GM19239 (cell line): ENCODE measurements at places on chromosomes 7 and 10.

GRCh38 chr10:92918603-92919002 lies 70.3 kb downstream of the EXOC6 start:
- DNase-seq, result no peak

GRCh38 chr7:80334908-80335307 lies 177.0 kb downstream of the GNAT3 start:
- no peak for DNase-seq

DNA sequence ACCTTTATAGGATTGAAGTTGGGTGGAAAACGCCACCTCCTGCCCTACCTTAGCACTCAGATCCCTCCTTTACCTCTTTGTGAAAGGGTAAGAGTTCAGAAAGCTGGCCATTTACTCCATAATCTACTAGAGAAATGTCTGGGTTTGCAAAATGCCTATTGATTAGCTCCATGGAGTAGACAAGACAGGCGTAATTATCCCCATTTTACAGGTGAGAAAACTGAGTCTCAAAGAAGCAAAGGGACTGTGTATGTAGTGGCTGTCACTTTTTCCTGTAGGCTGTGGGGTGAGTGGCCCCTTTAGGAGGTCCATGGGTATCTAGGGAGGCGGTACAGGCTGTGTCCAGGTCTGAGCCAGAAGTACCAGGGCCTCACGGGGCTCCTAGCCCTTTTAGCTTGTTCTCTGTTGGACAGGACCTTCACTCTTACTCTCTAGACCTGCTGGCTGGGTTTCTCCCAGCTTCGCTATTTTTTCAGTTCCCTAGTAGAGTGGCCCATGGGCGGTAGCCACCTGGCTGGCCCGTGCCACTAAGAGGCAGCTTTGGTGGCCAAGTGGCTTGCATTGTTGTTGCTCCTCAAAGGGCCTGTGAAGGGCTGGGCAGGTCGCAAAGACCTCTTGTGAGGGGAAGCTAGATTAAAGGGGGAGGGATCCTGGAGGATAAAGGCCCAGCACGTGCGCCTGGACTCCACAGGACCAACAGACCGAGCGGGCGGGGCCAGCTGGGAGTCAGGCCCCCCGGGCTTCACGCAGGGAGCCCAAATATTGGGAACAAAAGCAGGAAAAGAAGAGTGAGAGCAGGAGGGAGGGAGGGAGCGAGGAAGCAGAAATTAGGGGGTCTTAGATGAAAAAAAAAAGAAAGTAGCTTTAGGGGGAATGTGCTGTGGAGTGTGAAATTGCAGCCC lies 4.7 kb upstream of the PAX2 start:
- DNase-seq, result no peak

GRCh38 chr10:51629934-51630639 lies 69.3 kb downstream of the CSTF2T start:
- no peak for DNase-seq

GRCh38 chr10:99084161-99084560 lies 151.5 kb downstream of the HPSE2 start:
- DNase-seq, result no peak

DNA sequence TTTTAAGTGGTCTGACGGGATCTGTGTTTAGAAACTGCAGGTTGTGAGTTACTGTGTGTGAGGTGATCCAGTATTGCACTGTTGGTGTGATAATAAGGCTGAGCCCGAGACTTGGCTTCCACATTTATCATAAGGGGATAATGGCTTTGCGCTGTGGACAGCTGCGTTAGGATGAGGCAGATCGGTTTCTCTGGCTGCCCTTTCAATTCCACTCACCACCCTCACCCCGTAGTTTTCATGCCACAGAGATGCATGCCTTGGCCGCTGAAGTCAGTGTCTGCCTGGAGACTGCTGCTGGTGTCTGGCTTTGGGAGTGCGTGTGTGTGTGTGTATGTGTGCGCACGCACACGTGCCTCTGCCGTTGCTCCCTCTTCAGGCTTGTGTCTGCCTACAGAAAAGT lies 273.0 kb downstream of the CCDC3 start:
- no peak for DNase-seq

DNA sequence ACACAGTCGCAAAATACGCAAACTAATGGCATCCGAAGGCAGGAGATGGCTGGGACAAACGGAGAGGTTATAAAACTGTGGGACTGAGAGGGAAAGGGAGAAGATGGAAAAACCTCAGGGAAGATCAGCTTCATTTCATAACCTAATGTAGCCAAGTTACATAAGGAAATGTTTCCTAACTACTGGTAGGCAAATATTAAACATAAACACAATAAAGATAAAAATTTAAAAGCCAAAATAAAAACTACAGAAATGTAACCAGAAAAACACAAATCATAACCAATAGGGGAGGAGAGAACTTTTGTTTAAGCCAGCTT lies 13.1 kb upstream of the MNX1 start:
- no peak for DNase-seq

GRCh38 chr7:105600720-105601550 lies 19.6 kb upstream of the EFCAB10 start:
- DNase-seq, result no peak

- no peak for DNase-seq
These were observed 310.5 kb upstream of the HGF start for GRCh38 chr7:82080254-82080927.

DNA sequence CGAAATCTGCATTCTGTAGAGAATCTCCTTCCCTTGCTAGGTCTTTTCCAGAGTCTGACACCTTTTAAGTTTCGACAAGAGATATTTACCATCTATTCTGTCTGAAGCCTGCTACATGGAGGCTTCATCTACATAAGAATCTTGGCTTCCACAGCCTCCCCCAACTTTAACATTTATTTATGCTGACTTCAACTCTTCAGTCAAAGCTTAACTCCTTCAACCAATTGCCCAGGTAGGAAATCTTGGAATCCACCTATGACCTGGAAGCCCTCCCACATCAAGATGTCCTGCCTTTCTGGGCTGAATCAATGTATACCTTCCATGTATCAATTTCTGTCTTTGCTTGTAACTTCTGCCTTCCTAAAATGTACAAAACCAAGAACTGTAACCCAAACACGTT lies 54.7 kb downstream of the MINPP1 start:
- no peak for DNase-seq

GRCh38 chr7:18893156-18893555 lies 224.3 kb downstream of the TWIST1 start:
- no peak for DNase-seq

DNA sequence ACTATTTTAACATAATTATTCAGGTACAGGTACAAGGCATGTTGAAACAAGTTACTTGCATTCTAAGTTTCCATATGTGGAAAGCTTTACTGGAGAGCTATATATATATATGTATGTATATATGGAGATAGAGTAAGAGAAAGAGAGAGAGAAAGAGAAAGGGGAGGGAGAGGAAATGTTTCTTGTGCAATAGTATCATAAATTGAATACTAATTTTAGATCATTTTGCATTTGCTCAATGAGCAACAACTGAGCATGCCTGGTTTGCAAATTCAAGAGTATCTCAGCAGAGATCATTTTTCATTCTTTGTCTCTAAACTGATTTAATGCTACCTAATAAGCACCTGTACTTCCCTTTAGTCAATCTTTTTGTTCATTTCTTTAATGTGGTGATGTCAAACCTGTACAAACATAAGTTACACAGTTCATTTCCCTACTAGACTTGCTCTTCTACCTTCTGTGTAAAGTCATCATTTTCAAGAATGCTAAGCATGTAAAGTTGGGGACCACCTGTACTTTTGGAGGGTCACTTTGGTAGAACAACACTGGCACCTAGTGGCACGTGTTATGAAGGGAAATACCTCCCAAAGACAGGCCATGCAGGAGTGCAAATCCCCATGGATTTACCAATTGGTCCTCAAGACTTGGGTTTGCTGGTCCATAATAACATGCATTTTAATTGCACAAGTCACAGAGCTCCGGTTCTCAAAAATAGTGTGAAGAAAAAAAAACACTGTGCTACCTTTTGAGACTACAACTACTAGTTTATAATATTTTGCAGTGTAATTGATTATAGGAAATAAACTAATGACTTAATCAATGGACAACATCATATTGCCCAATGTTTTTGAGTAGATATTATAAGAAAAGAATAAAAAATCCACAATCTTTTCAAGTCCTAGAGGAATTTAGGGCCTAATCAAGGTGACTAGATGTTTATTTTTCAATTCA lies 431.2 kb upstream of the IGFBP3 start:
- DNase-seq, result no peak

DNA sequence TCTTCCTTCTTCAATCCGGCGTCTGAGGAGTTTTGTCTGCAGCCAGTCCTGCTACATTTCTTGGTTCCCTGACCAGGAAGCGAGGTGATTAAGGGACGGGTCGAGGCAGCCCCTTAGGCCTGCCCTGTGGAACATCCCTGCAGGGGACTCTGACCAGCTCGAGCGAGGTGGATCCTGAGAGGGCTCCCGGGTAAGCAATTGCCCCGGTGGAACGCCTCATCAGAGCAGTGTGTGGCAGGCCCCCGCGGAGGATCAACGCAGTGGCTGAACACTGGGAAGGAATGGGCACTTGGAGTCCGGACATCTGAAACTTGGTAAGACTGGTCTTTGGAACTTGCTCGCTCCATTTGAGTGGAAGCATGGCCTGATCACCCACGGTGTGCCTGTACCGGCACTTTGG lies 121.0 kb downstream of the CUL2 start:
- no peak for DNase-seq

- no peak for DNase-seq
These were observed 1.5 kb downstream of the SUN1 start for GRCh38 chr7:833601-834258.

- DNase-seq, result no peak
These were observed 6.5 kb upstream of the SDK1 start for GRCh38 chr7:3294432-3295100.

- no peak for DNase-seq
These were observed 166.3 kb upstream of the RHOBTB1 start for GRCh38 chr10:61110188-61110844.

DNA sequence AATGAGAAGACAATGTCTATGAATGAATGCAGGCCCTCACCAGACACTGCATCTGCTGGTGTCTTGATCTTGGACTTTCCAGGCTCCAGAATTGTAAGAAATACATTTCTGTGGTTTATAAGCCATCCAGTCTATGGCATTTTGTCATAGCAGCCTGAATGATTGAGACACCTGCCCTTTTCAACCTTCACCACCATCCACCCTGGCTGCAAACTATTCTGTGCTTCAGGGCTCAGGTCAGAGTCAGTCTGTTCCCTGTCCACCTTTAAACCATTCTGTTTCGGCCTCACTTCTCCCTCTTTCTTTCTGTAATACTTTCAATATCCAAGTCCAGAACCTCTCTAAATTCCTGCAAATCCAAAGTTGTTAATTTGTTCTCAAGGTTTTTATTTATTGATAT lies 15.9 kb upstream of the CDK13 start:
- no peak for DNase-seq

GRCh38 chr7:37283716-37284115 lies 164.9 kb downstream of the ELMO1 start:
- DNase-seq, result no peak

DNA sequence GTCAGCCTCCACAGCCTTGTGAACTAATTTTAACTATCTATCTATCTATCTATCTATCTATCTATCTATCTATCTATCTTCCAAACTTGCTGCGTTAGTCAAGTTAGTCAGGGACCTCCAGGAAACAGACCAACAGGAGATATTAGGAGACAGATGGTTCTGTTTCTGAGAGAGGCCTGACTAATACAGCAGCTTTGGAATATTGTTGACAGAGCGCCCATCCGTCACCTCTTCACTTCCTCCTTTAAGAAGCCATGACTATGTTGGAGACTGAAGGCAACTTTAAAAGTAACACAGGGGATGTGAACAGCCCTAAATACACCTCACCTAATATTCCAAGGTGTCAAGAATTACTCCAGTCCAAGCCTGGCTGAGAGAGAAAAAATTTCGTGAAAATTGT lies 280.9 kb upstream of the IGFBP3 start:
- no peak for DNase-seq

DNA sequence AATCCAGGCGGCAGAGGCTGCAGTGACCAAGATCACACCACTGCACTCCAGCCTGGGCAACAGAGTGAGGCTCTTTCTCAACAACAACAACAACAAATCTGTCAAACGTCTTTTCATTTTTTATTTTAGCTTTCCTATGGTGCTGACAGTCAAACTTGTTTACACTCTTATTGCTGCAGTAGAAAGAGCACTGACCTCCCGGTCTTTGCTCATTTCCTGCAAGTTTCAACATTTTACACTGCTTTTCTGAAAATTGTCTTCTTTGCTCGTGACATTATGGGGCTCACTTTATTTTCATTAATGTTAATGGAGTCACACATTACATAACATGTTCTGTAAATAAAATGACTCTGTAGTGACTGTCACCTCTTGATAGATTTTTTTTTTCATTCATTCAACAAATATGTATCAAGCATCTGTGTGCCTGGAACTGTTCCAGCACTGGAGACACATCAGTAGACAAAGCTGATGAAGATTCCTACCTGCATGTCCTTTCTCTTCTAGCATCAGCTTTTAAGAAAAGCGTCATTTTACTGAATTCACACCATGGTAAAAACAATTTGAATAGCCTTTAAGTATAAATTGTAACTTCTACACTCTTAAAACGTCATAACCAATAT lies 277.3 kb downstream of the CELF2 start:
- DNase-seq, result no peak
